D721Med (cell line): ENCODE measurements at places on chromosomes 3 and 15.

DNA sequence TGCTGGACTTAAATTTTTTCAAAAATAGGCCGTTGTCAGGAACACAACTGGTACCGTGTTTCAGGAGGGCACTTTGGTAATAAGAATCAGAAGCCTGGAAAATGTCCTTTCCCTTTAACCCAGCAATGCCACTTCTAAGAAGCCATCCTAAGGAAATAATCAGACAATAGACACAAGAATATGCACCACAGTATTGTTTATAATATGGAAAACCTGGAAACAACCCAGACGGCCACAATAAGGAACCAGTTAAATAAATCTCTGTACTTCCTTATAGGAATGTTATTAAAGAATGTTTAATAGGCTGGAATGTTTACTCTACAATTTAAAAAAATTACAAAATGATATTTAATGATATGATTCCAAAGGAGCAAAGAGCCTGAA is 30.4 kb upstream of the ATP1B3 start:
- DNase-seq: no peak

DNA sequence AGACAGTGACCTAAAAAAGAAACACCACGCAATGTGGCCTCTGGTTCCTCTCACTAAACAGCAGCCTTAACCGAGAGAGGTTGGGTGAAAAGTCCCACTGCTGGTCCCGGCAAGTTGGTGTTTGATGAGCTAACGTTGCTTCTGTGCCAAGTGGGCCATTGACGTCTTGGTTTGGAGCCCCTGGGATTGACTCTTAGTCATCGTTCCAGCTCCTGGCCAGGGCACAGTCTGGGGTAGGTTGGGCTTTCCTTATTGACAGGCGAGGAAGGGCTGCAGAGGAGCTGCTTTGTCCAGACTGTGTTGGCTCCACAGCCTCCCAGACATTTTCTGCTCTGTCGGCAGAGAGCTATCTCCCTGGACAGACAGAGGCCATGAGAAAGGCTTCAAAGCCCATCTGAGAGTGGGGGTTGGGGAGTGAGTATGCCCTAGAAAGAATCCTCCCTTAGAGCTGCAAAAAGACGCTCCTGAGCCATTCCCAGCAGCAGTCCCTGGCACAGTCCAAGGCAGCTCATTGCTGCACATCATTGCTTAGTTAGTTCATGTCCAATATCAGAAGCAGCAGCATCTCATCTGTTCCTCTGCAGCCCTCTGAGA is 28.6 kb upstream of the C3orf80 start:
- no peak for DNase-seq

- DNase-seq: no peak
Observed at GRCh38 chr3:175082631-175083030, 223.5 kb downstream of the NAALADL2 start.

GRCh38 chr15:100898661-100899462 is 19.2 kb downstream of the ALDH1A3 start:
- DNase-seq: no peak

DNA sequence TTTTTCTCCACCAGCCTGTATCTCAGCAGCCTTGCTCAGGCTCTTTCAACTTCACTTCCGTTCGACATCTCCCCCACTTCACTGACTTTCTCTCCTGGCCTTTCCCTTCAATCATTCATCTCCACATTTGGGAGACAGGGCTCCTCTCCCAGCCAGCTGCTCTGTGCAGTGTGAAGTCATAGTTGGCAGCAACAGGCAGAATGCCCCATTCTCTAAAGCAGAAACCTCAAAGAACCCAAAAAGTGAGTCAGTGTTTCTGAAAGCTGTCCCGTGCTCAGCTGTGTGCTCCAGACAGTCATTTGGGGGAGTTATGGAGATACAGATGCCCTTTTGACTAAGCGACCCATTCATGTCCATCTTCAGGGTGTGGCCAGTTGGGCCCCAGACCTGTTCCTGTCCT is 54.3 kb downstream of the NTRK3 start:
- DNase-seq: no peak

GRCh38 chr15:62208367-62208766 is 43.3 kb upstream of the C2CD4B start:
- DNase-seq: no peak

DNA sequence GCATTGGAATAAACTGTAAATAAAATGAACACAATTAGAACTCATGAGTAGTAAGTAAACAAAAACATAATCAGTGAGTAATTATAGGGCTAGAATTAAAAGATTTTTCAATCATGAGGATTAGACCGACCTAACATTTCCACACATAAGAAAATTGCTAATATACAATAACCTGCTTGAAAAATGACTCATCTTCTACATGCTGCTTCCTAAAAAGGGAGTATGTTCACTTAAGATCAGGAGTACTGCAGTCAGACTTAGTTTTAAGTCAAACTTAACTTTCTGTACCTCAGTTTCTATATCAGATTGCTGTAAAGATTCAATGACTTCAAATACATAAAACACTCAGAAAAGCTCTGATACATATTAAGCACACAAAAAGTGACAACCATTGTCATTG is 22.6 kb upstream of the NEK10 start:
- no peak for DNase-seq

DNA sequence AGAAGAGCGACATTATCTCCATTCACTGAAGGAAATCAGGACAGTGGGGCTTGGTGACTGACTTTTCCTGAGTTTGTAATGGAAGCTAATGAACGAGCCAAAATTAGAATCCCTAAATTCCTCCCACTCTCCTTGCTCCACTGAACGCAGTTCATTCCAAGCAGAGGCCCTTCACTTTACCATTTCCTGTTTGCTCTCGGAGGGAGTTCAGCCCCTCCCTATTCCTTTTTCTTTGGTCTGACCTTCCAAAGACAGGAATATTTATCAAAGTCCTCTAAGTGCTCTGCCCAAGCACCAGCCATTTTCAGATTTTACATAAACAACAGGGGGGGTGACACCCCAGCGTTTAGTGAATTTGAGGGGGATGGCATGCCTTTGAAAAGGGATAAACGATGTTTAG is 24.0 kb upstream of the PTPRG start:
- no peak for DNase-seq

DNA sequence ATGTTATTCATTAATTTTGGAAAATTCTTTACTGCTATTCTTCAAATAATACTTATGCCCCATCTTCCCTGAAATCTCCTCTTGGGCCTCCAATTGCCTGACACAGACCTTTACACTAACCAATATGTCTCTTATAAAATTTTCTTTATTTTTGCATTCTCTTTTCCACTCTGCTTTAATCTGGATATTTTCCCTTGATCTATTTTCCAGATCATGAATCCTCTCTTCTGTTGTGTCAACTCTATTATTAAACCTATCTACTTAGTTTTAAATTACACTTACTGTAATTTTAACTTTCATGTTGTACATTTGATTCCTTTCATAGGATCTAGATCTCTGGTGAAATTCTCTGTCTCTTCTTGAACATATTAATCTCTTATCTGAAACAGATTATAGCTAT is 278.7 kb downstream of the FHIT start:
- no peak for DNase-seq

- DNase-seq: no peak
Observed at GRCh38 chr15:70426096-70426821, 328.5 kb upstream of the TLE3 start.

GRCh38 chr3:152053866-152054265 is 180.4 kb downstream of the SUCNR1 start:
- DNase-seq: no peak

- no peak for DNase-seq
Observed at GRCh38 chr15:38247336-38247735, 5.3 kb upstream of the SPRED1 start.

- DNase-seq: no peak
Observed at GRCh38 chr3:159922193-159922840, 66.3 kb upstream of the IL12A start.

GRCh38 chr3:123344175-123344906 is 104.5 kb downstream of the ADCY5 start:
- no peak for DNase-seq

DNA sequence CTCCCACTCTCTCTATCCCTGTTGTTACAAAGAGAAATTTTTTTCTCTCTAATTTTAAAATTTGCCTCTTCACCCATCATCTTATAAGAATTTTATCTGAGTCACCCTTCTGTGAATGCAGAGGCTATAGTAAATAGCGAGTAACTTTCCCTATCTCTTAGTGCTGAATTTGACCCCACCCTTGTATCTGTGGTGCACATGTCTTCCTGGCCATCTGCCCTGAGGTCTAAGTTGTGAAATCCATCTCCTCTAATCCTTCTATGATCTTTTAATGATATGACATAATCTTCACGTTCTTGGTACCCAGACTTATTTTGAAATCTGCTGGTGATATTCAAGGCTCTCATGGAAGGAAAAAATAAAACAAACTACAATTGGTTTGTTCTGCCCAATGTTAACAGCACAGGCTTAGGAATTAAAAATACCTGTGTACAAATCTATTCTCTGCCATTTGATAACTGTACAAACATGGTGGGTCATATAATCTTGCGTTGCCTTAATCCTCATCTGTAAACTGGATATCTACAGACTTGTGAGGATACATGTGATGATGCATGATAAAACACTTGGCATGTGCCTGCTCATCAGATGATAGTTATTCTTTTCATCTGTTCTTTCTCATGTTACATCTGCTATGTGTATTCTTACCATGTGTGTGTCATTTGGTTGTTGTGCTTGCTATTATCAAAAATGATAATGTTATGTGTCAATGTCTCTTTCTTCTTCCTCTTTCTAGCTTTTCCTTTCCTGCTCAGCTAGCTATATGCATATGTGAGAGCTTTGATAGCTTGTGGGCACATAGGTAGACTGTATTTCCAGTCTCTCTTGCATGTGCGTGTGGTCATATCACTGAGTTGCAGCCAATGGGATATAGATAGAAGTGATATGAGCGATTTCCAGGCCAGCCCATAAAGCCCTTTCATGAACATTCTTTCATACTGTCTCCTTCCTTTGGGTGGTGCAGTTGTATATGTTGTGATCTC is 13.7 kb upstream of the CCR3 start:
- no peak for DNase-seq

- DNase-seq: no peak
Observed at GRCh38 chr3:157669416-157669815, 166.2 kb upstream of the VEPH1 start.

- no peak for DNase-seq
Observed at GRCh38 chr15:69727121-69727924, 274.7 kb downstream of the RPLP1 start.

DNA sequence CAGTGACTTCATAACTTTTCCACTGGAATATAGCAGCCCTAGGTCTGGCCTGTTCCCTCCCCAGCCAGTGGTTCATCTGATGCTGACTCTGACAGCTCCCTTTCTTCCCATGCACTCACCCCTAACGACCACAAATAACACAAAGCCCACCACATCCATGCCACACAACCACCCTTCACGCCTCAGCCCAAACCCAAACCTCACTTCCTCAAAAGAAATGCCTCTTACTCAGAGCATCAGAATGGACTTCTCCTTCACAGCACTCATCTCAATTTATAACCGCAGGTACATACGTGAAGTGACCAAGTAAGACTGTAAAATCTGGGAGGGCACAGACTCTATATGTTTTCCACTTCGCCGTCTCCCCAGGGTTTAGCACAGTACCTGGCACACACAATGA is 1.1 kb downstream of the RBSN start:
- no peak for DNase-seq

- DNase-seq: no peak
Observed at GRCh38 chr3:102400766-102401165, 34.0 kb upstream of the ZPLD1 start.

- DNase-seq: no peak
Observed at GRCh38 chr3:148643389-148643840, 54.3 kb upstream of the AGTR1 start.

DNA sequence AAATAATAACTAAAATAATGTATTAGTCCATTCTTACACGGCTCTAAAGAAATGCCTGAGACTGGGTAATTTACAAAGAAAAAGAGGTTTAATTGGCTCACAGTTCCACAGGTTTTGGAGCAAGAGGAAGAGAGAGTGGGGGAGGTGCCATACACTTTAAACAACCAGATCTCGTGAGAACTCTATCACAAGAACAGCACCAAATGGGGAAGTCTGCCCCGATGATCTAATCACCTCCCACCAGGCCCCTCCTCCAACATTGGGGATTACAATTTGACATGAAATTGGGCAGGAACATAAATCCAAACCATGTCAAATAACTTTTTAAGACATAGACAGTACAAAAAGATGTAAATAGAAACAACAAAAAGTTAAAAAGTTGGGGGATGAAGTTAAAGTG is 63.2 kb downstream of the ILDR1 start:
- DNase-seq: no peak

GRCh38 chr15:63004211-63004610 is 38.3 kb upstream of the TPM1 start:
- no peak for DNase-seq

GRCh38 chr15:43067717-43068461 is 37.9 kb downstream of the UBR1 start:
- DNase-seq: no peak

DNA sequence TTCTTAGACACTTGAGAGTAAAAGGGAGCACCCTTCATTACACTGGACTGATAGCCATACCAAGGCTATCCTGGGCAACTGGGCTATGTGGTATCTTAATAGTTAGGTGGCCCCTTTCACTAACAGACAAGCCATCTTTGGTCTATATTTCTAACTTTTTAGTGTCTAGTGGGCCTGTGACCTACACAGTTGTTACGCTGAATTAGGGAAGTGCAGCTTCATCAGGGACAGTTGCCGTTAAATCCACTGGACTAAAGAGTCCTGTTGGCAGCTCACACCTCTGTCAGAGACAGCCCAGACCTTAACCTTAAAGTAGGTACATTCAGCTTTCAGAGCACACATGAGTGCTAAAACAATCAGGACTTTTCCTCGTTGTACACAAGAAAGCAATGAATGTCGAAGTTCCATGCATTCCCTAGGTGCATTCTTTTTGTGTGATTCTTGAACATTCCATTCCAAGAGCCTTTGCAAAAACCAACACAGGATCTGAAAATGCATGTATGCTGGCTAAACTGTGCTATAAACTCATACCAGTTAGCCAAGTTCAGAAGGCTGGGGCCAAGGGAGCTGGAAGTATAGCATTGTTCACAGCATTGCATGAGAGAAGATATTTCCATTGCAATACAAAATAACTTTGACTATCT is 230.2 kb upstream of the EIF1B start:
- no peak for DNase-seq

DNA sequence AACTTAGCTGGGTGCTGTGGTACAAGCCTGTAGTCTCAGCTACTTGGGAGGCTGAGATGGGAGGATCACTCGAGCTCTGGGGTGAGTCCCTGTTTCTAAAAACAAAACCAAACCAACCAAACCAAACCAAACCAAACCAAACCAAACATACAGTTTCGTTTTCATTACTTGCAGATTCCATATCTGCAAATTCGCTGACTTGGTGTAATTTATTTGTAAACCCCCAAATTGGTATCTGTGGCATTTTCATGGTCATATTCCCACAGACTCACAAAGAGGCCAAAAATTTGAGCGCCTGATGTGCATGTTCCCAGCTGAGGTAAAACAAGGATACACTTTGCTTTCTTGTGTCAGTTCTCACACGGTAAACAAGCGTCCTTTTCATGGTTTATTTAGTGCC is 1138.3 kb downstream of the ROBO1 start:
- no peak for DNase-seq

- DNase-seq: no peak
Observed at GRCh38 chr15:51243774-51244173, 94.6 kb downstream of the CYP19A1 start.
